ENCODE measurements at places on chromosomes 1 and 21. TPM values are rescaled to one million over a fixed set of nuclear protein-coding genes. Genes with fewer than 3 reads are reported as not detected.

TGFB2 gene
- 0.75 TPM for total RNA-seq

PDC gene
- total RNA-seq: not detected

DNA sequence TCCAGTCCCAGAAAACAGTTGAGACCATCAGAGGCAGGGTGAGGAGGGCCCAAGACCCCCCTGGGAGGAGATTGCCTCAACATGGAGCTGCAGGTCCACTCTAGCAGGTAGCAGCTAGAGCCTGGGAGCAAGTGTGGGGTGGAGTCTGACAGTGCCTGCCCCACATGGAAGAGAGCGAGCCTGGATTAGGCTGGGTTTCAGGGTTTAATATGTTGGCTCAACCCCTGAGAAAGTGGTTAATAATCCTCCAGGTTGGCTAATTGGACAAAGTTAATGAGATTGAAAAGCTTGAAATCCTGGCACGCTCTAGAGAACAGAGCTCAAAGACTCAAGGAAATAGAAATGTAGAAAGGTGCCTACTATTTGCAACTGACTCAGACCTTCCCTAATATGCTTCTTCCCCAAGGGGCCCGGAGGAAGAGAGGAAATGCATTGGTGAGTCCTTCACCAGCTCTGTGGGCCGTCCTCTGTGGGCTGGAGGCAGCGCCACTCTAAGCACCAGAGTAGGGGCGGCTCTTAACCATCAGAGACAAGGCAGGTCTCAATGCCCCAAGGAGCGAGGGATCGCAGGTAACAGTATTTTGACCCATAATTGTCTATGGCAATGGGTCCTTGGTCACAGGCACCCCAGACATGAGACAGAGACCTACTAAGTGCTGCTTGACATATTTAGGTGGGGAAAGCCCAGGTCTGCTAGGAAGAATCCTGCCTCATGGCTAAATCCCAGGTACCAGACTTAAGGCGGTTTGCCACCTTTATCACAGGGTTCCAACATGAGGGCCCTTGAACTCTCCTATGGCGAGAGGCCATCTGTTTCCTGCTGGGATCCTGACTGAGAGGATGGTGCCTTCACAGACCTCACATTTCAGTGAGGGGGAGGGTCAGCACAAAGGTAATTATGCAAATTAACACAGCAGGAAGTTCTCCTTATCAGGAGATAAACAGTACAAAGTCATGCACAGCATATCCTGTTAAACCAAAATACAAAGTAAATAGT lies 33.8 kb downstream of the RSPH1 start:
- peak overlapping the region; percentile 4 for H3K27ac ChIP-seq
- no peaks in the 10 kb centered on the region for H3K36me3 ChIP-seq

DNA sequence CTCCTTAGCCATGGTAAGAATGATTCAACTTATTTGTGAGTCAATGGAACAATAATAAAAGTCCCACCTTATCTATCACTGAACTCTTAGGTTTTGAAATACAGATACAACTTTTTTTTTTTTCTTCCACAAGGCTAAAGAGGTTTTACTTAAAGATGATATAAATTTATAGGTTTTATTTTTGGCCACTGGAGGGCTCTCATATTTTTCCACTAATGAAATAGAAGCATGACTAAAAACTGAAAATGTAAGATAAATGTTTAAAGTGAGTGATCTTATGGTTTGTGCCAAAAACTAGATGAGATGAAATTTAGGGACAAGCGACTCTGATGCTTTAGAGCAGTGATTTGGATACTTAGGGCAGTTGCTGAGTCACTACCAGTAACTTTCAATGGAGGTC lies 499.0 kb downstream of the NUF2 start:
- no peak for DNase-seq
- H3K27me3 ChIP-seq: no peaks in the 10 kb centered on the region
- no peaks in the 10 kb centered on the region for H3K36me3 ChIP-seq
- no peaks in the 10 kb centered on the region for H3K4me1 ChIP-seq
- no peak overlapping the region for H3K4me3 ChIP-seq

GRCh38 chr1:77316966-77317365 lies 35.1 kb downstream of the AK5 start:
- H3K27me3 ChIP-seq: no peaks in the 10 kb centered on the region
- H3K36me3 ChIP-seq: no peaks in the 10 kb centered on the region
- H3K27ac ChIP-seq: no peak overlapping the region
- no peak for DNase-seq

TMEM269 gene
- 0.05 TPM for total RNA-seq

GRCh38 chr1:214660900-214661299 lies 57.9 kb downstream of the CENPF start:
- no peaks in the 10 kb centered on the region for H3K36me3 ChIP-seq
- no peak overlapping the region for H3K27ac ChIP-seq
- no peaks in the 10 kb centered on the region for H3K4me1 ChIP-seq
- no peaks in the 10 kb centered on the region for H3K27me3 ChIP-seq
- H3K4me3 ChIP-seq: no peak overlapping the region

GRCh38 chr1:14660801-14661200 lies 62.3 kb downstream of the KAZN start:
- H3K27ac ChIP-seq: no peak overlapping the region
- H3K27me3 ChIP-seq: peaks cover 2% of the 10 kb centered on the region
- DNase-seq: no peak
- no peak overlapping the region for H3K4me3 ChIP-seq

DIRAS3 gene
- 0.92 TPM for total RNA-seq

GRCh38 chr1:25800703-25801377 lies 847 bp downstream of the SELENON start:
- H3K36me3 ChIP-seq: no peaks in the 10 kb centered on the region
- H3K27ac ChIP-seq: no peak overlapping the region
- no peak for DNase-seq

ZNF362 gene
- 6.2 TPM for total RNA-seq

CNKSR1 gene
- total RNA-seq: 1.2 TPM

DNA sequence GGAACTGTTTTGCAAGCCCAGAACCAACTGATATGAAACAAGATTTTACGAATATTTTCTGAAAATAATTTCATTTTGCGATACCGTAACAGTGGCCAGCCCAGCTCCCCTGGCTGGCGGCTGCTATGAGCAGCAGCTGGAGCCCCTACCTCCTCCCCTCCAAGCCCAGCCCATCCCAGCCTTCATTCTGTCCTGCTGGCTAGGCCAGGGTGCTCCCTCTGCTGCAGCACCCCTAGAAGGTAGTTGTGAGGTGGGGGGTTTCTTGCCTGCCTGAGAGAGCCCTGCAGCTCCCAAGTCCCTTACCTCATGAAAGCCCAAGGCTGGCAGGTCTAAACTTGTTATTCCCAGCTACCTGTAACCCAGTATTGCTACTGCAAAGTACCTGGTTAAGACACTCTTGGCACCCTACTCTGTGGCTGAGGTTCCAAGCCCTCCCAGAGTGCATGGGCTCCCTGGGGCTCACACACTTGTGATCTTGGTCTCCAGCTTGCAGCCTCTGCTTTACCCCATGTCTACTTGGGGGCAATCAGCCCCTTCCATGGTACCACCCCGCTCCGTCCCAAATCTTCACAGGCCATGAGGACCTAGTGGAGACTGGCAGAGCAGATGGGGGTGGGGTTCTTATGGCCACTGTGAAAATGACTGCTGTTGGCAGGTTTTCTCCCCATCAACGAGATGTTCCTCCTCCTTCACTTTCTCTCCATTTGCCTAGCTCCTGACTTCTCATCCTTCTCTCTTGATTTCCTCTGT lies 239.8 kb downstream of the TRABD2B start:
- no peak for DNase-seq
- H3K27ac ChIP-seq: no peak overlapping the region
- no peaks in the 10 kb centered on the region for H3K4me1 ChIP-seq
- H3K27me3 ChIP-seq: no peaks in the 10 kb centered on the region
- no peak overlapping the region for H3K4me3 ChIP-seq

DNA sequence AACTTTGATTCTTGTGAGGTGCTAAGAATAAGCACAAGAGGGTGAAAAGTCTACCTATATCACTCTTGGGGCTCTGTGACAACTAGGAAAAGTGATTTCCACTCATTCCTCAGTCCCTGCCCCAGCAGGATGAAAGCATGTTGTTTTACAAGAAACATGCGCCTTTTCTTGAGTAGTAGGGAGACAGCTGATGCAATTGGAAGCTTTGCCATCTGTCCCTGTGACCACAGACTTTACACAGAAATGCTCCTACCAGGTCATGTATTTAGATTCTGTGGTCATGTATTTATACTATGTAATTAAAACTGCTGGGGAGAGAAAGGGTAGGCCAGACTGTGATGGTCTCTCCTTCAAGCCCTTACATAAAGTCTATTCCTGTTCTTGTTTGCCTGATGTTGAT lies 445.5 kb downstream of the PTPRC start:
- no peak overlapping the region for H3K4me3 ChIP-seq
- no peaks in the 10 kb centered on the region for H3K27me3 ChIP-seq
- H3K36me3 ChIP-seq: no peaks in the 10 kb centered on the region
- DNase-seq: no peak
- H3K4me1 ChIP-seq: no peaks in the 10 kb centered on the region

- no peaks in the 10 kb centered on the region for H3K27me3 ChIP-seq
- no peak overlapping the region for H3K4me3 ChIP-seq
- peaks cover 19% of the 10 kb centered on the region for H3K4me1 ChIP-seq
- peak overlapping the region; percentile 86 for H3K27ac ChIP-seq
These were observed 87.3 kb upstream of the SLFNL1 start for GRCh38 chr1:41108696-41109275.

DNA sequence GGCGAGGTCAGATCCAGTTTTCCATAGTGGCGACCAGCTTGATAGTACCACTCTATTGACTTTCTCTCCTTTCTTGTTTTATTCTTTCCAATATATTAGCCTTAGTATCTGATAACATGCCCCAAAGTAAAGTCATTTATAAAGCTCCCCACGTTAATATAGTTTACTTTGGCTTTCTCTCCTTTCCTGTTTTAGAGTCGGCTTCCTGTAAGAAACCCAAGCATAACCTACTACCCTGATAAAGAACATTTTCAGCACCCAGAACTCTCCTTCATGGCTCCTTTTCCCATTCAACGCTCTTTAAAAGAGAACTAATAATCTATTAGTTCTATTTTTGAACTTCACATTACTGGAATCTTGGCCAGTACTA lies 23.7 kb downstream of the CD1D start:
- H3K4me1 ChIP-seq: no peaks in the 10 kb centered on the region
- no peak for DNase-seq
- no peaks in the 10 kb centered on the region for H3K27me3 ChIP-seq
- H3K27ac ChIP-seq: no peak overlapping the region

GRCh38 chr1:241730031-241730430 lies 78.0 kb downstream of the WDR64 start:
- H3K4me3 ChIP-seq: no peak overlapping the region
- no peaks in the 10 kb centered on the region for H3K27me3 ChIP-seq
- H3K27ac ChIP-seq: no peak overlapping the region
- H3K4me1 ChIP-seq: no peaks in the 10 kb centered on the region
- no peaks in the 10 kb centered on the region for H3K36me3 ChIP-seq

DNA sequence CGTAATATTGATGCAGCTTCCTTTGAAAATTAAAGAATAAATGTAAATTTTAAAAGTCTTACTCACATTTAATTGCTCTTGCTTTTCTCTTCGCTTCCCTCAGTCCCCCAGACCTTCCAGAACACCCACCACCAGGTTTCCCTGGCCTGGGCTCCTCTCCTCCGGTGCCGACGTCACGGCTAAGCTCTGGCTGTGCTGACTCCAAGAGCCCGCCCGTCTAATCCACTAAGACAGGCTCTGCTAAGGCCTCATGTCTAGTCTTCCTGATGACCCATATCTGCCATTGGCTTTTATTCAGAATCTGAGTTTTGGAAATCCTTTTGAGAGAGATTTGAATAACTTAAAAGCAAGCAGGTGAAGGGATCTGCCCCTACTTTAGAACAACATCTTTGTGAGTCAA lies 53.9 kb upstream of the NADK start:
- H3K4me3 ChIP-seq: no peak overlapping the region
- H3K27me3 ChIP-seq: no peaks in the 10 kb centered on the region
- no peak overlapping the region for H3K27ac ChIP-seq
- peaks cover 3% of the 10 kb centered on the region for H3K36me3 ChIP-seq
- DNase-seq: no peak

OR14A2 gene
- not detected for total RNA-seq

DNA sequence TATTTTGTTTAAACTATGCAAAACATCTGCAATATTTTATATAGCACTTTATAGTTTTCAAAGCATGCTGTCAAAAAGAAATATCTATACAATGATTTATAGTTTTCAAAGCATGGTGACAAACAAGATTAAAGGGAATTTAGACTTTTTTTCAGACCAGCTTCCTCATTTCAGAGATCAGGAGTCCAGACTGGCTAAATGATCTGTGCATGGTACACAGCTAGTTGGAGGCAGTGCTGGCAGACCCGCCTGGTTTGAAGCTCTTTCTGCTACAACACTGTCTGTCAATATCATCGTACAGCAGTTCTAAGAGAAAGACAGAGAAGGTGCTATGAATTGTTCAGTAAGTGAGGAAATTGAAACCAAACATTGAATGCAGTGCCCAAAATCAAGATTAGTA lies 479.0 kb downstream of the PTBP2 start:
- H3K27me3 ChIP-seq: no peaks in the 10 kb centered on the region
- no peaks in the 10 kb centered on the region for H3K36me3 ChIP-seq
- no peaks in the 10 kb centered on the region for H3K4me1 ChIP-seq

DNA sequence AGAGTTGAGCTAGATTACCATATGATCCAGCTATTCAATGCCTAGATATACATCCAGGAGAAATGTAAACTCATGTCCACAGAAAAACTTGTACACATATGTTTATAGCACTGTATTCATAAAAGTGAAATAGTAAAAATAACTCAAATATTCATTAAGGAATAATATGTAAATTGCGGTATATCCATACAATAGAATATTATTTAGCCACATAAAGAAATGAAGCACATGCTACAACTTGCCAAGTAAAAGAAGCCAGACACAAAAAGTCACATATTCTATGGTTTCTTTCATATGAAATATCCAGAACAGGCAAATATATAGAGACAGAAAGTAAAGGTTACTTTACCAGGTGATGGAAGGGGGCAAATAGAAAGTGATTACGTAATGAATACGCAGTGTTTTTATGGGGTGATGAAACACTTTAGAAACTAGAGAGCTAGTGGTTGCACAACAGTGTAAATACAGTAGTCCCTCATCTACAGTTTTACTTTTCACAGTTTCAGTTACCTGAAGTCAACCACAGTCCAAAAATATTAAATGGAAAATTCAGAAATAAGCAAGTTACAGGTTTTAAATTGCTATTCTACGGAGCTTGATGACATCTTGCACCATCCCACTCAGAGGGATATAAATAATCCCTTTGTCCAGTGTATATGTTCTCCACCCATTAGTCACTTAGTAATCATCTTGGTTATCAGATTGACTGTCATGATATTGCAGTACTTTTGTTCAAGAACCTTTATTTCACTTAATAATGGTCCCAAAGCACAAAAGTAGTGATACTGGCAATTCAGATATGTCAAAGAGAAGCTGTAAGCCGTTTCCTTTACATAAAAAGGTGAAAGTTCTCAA lies 62.3 kb downstream of the ZNF644 start:
- peak overlapping the region; percentile 69 for H3K27ac ChIP-seq
- peaks cover 5% of the 10 kb centered on the region for H3K36me3 ChIP-seq
- no peak overlapping the region for H3K4me3 ChIP-seq
- no peak for DNase-seq

GRCh38 chr1:58813361-58813760 lies 29.5 kb upstream of the JUN start:
- no peak overlapping the region for H3K27ac ChIP-seq
- no peak overlapping the region for H3K4me3 ChIP-seq
- no peaks in the 10 kb centered on the region for H3K36me3 ChIP-seq
- no peak for DNase-seq

GRCh38 chr1:86396498-86396890 lies 371 bp upstream of the ODF2L start:
- H3K4me3 ChIP-seq: peak overlapping the region; percentile 74
- peaks cover 7% of the 10 kb centered on the region for H3K4me1 ChIP-seq
- no peaks in the 10 kb centered on the region for H3K36me3 ChIP-seq
- DNase-seq: no peak
- H3K27me3 ChIP-seq: no peaks in the 10 kb centered on the region

LRRN2 gene
- 0.42 TPM for total RNA-seq

LCK gene
- total RNA-seq: 0.93 TPM
